Lung (tissue), 17 donors: ENCODE measurements at places on chromosomes 6 and 20.

DNA sequence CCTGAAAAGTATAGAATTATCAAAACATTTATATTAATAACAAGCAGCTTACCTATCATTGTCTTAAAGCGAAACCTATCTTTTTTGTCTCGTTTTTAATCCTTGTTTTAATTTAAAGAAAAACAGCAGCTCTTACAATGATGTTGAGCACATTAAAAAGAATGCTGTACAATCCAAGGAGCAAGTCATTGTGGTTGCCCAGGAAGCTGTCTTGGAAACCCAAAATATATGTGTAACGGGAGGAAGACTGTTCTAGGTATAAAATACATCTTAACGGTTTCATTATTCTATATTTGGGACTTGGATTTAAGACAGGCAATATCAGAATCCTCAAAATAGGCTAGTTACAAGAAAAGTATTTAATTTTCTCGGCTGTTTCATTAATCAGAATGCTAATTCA, 21.7 kb downstream of the ZNF133 start:
- H3K4me3 ChIP-seq = no peak overlapping the region
- H3K27me3 ChIP-seq = no peaks in the 10 kb centered on the region
- no peaks in the 10 kb centered on the region for H3K4me1 ChIP-seq

- no peaks in the 10 kb centered on the region for H3K36me3 ChIP-seq
- H3K27ac ChIP-seq = peak overlapping the region; percentile 49
- peaks cover 10% of the 10 kb centered on the region for H3K4me1 ChIP-seq
- H3K4me3 ChIP-seq = no peak overlapping the region
- H3K27me3 ChIP-seq = peaks cover 2% of the 10 kb centered on the region
These were observed 1.8 kb upstream of the JPH2 start for GRCh38 chr20:44188752-44189151.

DNA sequence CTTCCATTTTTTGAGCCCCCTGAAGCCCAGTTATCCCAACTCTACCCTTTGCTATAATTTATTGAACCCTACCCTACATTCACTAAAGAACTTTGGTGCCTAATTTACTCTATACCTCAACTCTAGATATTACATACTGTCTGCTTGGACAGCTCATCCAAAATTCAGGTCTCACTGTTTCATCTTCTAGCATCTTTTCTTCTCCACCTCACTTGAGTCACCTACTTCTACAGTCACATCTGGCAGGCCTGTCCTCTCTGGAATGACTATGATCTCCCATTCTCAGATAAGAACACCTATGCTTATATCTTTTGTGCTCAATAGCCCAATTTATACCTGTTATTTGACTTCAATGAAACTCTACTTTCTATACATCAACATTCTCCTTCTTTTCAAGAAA, 58.0 kb downstream of the SHPRH start:
- no peak overlapping the region for H3K4me3 ChIP-seq
- no peak for DNase-seq
- no peaks in the 10 kb centered on the region for H3K27me3 ChIP-seq
- peaks cover 36% of the 10 kb centered on the region for H3K36me3 ChIP-seq
- peaks cover 9% of the 10 kb centered on the region for H3K4me1 ChIP-seq

- no peaks in the 10 kb centered on the region for H3K4me1 ChIP-seq
- H3K36me3 ChIP-seq = no peaks in the 10 kb centered on the region
- H3K4me3 ChIP-seq = no peak overlapping the region
- H3K27ac ChIP-seq = no peak overlapping the region
- H3K27me3 ChIP-seq = no peaks in the 10 kb centered on the region
These were observed 55.7 kb upstream of the SLC23A2 start for GRCh38 chr20:5056801-5057599.
